ENCODE measurements at places on chromosomes 4 and X.
A peak's percentile ranks its signal among the peaks of the same experiment; 100 is the strongest.

DNA sequence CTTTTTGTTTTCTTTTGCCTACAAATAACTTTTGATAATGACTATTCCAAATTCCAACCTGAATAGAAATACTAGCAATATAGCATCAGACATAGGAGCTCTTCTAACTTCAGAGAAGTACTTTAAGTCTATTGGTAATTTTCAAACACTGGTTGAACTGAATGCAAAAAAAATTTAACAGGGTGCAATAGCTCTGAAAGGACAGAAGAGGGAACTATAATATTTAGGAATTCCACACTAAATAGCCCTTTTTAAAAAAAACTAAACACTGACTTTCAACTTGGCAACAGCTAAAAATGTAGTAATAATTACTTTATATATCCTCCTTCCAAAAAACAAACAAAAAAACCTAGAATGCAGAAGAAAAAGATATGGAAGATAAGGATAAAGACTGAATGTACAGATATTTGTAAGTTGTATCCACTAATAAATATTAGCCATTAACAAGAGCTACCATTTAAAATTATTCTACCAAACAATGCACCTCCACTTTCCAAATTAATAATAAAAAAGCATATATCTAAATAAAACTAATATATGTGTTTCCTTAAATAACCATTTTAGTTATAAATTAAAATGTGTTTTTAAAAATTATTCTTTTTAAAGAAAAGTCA lies 81.4 kb downstream of the FBXW7 start:
- no peak for DNase-seq

DNA sequence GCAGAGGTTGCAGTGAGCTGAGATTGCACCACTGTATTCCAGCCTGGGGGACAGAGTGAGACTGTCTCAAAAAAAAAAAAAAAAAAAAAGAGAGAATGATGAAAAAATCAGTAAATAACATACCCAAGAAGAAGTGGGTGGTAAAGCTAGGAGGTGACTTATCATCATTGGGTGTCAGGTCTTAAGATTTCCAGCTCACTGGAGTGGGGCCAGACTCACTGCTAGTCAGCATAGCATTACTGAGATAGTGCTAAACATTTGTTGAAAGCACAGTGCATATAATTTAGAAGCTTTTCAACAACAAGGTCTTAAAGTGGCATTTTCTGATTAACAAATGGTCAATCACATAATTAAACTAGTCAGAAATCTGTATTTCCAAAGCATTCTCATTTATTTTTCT lies 221.8 kb upstream of the GYPA start:
- no peak for DNase-seq

GRCh38 chr4:176034499-176034898 lies 31.1 kb upstream of the WDR17 start:
- no peak for DNase-seq

DNA sequence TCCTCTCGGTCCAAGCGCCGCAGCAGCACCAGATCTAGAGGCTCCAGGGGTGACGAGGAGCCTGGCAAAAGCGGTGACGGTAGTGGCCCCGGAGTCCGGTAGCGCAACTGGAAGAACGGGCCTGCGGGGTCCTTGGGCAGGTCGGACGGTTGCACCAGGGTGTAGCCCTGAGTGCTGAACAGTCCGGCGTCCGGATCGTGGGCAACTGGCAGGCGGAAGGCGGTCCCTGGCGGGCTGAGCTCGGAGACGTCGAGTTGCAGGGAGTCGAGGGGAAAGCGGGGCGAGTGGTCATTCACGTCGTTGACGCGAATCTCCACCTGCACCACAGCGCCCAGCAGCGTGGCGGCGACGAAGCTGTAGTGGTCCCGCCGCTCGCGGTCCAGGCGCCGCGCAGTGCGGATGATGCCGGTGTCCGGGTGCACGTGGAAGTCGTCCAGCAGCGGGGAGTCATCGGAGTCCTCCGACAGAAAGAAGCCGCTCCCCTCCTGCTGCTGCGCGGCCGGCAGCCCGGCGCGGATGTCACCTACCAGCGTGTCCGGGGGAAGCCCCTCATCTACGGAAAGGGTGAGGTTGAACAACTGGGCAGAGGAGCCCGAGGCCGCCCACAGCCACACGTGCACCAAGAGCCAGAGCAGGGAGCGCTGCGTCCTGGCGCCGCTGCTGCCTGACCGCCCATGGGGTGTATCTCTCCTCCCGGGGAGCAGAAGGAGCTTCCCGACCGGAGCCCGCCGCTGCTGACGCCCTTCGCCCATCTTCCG lies 837 bp downstream of the DCHS2 start:
- peak; percentile 83 for DNase-seq

DNA sequence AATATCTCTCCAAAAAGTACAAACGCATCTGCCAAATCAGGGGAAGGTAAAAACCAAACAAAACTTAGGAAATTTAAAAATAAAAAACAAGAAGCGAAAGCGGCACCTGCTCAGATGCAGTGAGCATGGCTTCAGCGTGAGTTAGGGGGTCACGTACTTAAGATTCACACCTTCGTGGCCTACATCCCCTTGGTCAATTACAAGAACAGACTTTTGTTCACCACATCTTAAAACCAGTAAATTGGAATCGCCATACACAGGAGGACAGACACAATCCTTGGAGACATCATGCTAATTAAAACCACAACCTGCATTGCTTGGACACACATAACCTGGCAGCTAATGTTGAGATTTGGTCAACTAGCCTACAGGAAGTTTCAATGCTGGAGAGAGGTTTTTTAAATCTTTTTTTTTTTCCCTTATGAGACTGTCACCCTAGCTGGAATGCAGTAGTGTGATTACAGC lies 12.5 kb upstream of the SEL1L3 start:
- DNase-seq = no peak

DNA sequence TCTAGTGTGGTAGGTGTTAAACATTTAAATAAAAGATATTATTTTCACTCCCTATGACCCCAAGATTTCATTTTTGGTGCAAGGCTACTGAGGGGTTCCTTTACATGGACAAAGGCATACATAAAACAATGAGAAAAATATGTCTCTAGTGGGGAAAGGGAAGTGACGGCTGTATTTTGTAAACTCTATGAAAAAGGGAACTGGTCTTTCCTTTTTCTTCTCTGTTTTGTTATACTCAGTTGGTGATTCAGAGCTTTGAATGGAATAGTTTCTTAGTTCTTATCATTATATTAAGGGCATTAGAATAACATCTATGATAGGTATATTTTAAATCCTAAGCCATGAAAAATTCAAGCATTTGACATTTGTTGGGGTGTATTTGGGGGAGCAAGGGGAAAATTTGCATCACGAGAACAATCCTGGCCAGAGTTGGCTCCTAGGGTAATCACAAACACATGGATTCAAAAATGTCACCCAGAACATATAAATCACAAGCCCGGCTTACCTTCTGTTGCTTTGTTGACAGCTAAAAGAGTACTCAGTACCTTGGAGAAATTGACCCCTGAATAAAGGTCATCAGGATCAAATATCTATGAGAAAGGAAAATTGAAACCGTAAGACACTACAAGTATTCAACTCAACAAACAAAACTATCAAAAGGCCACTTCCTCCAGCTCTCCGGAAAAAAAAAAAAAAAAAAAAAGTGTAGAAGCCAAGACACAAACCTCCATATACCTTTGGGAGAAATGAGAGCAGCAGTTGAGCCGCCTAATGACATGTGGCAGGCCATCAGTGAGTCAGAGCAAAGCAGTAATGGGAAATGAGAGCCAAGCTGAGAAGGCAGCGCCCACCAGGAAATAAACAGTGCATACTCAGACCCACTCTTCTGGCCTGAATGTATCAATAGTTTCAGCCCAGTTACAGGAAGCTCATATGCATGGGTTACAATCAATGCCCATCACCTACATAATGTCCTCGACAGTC lies 33.4 kb downstream of the ARHGEF6 start:
- DNase-seq = no peak

- DNase-seq = no peak
Observed at GRCh38 chr4:156606554-156607477, 364.8 kb downstream of the PDGFC start.

DNA sequence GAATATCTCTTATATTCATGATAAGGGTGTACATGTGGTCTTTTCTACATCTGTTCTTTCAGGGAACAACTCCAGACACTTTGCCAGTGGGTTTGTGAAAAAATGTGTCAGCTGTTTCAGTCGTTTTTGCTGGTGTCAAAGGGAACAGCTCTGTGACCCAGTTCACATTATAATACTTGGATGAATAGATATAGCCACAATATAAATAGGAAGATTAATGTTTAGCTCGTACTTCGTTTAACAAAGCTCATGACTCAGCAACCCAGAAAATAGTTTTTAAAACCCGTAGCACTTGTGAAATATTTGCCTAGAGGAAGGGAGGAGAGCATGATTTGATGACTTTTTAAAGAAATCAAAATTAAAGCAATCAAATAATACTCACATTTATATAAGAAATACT lies 7.9 kb downstream of the LIAS start:
- DNase-seq = no peak

- no peak for DNase-seq
Observed at GRCh38 chr4:28351826-28352225, 1491.2 kb downstream of the STIM2 start.

- no peak for DNase-seq
Observed at GRCh38 chr4:56051029-56051709, 102.4 kb downstream of the CEP135 start.

- no peak for DNase-seq
Observed at GRCh38 chr4:86557526-86557925, 36.6 kb upstream of the PTPN13 start.

- no peak for DNase-seq
Observed at GRCh38 chrX:145393702-145394235, 146.5 kb downstream of the SPANXN1 start.

GRCh38 chrX:44155126-44155525 lies 181.9 kb upstream of the NDP start:
- no peak for DNase-seq

DNA sequence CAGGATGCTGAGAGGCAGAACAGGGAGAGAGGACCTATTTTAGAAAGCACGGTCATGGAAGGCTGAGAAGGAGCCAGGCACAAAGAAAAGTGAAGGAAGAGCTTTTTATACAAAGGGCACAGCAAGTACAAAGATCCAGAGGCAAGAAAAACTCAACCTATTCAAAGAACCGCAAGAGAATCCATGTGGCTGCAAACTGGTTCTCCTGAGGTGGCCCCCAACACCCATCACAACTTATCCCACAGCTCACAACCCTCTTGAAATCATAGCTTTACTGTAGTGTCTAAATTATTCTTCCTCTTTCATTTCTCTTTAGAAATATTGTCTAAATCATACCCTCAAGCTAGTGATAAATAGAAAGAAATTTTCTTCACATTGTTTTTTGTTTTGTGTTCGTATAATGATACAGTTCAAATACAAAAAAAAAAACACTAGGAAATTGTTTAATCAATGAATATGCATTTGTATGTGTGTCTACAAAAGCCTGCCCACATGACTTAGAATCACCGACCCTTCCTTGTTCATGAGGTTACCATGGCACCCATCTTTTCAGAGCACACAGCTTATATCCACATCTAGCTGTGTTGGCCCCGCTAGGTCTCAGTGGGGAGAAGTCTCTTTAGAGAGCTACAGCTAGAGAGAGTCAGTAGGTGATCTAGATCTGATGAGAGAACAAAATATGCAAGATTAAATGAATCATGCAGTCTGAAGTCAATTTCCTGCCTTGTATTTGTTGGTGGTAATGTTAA lies 126.9 kb upstream of the DCLK2 start:
- DNase-seq = no peak

DNA sequence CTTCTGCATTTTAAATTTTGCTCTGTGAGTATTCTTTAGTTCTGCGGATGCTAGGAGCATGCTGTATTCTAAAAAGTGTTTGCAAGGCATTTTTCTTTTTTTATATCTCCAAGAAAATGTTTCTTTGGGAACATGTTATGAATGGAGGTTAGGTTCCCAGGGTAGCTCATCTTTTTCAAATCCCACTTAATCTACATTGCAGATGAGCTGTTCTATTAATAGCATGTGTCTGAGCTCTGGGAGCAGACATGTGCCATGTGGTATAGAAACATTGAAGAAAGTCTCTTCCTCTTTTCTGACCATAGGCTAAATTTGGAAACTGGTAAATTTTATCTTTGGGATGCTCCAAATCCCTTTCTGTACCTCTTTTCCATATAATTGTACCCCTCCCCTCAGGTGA lies 23.2 kb downstream of the DIAPH2 start:
- no peak for DNase-seq

DNA sequence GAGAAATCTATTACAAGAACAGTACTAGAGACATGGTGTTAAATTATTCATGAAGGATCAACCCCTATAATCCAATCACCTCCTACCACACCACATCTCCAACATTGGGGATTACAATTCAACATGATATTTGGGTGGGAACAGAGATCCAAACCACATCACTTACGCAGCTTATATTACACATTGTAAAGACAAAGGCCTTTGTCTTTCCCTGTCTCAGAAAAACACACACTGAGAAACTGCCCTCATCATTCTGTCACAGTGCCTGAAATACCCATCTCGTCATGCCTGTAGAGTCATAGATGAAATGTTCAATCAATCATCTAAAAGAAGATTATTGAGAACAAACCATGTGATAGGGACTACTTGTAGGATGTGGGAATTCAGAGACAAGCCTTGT lies 558.8 kb upstream of the GRIA3 start:
- DNase-seq = no peak

GRCh38 chr4:110216129-110216528 lies 17.7 kb upstream of the ELOVL6 start:
- no peak for DNase-seq

DNA sequence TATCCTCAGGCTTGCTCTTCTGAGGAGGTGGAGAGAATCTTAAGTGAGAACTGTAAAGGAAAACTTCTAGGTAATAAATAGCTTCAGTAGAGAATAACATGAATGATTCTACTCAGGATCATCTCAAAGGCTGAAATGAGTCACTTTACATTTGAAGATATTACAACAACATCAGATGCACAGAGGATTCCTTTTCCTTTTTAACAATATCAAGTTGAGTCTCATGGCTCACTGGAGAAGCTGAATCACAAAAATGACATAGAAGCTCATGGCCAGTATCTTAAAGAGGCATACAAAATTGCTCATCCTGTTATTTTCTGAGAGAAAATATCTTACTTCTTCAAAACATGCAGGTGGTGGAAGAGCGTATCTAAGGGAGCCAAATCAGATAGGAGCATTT lies 72.5 kb upstream of the EMCN start:
- no peak for DNase-seq

- DNase-seq = no peak
Observed at GRCh38 chr4:140863197-140863596, 107.0 kb upstream of the TBC1D9 start.

- DNase-seq = no peak
Observed at GRCh38 chr4:185640811-185641675, 105.7 kb upstream of the PDLIM3 start.

GRCh38 chr4:41757521-41758156 lies 9.1 kb upstream of the PHOX2B start:
- no peak for DNase-seq

Data from right kidney (tissue), 9 donors.